IPS DF 6.9 (cell line): ENCODE measurements at places on chromosomes 4 and X.

DNA sequence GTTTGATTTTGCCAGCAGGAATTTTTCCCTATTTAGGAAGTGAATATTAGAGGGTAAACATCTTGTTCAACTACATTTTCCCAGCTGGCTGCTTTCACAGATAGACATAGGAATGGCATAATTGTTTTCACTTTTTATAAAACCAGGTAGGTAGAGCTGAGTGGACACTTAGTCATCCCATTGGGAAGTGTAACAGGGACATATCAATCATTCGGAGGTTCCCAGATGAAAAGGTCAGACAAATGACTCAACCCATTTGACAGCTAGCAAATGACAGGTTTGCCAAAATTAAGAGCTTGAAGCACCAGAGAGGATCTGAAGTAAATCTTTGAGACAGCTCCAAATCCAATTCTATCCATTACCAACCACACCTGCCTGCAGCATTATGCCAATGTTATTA lies 205.3 kb downstream of the SLC39A8 start:
- no peak for DNase-seq

DNA sequence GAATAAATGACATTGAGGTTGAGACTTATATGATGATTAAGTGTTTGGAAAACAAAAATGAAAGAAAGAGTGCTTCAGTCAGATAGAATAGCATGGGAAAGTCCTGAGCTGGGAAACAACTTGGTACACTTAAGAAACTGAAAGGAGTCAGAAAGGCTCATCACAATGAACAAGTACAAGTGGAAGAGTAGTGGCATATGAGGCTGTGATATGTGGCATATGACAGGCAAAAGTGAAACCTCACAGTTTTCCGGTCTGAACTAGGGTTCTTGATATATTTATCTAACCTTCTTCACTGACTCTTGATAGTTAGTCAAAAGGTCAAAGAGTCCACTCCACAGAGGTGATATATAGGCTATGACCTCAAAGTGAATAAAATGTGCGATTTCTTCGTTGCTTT lies 537.1 kb upstream of the CXorf51A start:
- DNase-seq: no peak

GRCh38 chr4:139584784-139585183 lies 28.8 kb upstream of the SETD7 start:
- no peak for DNase-seq

- no peak for DNase-seq
These were observed 141.9 kb downstream of the GATB start for GRCh38 chr4:151618858-151619257.

DNA sequence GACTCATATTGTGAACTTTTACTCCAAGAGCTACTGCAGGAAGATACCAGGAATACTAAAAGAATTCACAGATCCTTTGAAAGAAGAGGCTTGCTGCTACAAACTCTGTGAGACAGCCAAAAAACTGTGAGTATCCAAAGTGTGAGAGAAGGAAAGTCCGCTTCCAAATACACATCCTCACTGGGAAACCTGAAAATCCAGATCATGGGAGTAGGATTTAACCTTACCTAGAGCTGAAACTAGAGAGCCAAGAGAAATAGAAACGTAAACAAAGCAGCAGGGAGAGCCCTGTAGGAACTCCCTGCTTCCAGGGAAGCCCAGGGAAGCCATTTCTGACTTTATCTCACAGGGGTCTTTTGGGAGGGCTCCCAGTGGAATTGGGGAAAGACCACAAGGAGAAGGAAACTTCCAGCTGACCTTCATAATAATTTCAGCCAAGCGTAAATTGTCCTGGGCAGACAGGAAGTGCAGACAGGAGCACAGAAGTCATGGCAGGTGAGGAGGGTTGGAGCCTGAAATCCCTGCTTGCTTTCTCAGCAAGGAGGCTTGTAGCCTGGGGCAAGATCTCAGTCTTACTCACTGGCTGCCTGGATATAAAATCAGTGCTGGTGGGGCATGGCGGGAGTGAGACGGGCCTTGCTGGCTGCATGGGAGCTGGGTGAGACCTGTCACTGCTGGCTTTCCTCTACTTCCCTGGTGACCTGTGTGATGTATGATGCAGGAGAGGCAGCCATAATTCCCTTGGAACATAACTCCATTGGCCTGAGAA lies 26.2 kb upstream of the NFKB1 start:
- no peak for DNase-seq

- DNase-seq: no peak
These were observed 1.4 kb downstream of the DCHS2 start for GRCh38 chr4:154490234-154490582.

DNA sequence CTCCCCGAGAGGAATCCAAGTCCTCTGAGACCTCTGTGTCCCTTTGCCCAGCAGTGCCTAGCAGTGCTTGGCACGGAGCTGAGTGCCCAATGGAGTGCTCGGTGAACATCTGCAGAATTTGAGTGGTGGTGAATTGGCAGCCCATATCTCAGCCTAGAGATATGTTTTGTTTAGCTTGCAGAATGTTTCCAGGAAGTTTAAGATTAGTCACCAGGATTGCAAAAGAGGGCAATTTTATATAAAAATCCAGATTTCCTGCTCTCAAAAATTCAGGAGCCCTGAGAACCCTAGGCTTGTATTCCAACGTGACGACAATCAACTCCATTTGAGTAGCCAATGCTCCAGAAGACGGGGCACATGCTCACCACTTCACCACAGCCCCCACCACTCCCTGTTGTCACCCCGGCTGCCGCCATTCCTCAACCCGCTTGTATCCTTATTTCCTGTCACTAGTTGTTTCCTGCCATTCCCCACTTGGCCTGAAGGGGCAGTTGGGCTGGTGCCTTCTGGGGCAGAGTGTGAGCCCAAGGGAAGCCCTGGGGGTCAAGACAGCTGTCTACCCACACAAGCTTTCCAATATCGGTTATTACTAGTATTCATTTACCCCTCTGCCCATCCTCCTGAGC lies 116.9 kb downstream of the EFNB1 start:
- DNase-seq: no peak

GRCh38 chr4:53089936-53090729 lies 228.0 kb downstream of the RASL11B start:
- no peak for DNase-seq

DNA sequence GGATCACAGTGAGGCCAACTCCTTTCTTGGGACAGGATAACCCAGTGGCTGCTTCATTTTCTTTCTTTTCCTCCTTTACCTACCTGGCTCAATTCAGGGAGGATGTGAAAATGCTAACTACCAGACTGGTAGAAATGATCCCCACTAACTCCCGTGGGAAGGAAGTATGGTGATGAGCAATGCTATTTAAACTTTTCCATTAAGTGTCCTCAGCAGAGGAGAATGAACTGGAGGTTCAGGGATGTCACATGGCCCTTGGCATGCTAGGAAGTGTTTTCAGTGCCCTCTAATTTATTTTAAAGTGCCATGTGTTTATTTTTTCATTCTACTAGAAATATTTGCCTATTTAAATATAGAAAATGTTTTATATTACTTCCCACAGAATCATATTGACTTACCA lies 363.9 kb downstream of the PPP3CA start:
- DNase-seq: no peak

DNA sequence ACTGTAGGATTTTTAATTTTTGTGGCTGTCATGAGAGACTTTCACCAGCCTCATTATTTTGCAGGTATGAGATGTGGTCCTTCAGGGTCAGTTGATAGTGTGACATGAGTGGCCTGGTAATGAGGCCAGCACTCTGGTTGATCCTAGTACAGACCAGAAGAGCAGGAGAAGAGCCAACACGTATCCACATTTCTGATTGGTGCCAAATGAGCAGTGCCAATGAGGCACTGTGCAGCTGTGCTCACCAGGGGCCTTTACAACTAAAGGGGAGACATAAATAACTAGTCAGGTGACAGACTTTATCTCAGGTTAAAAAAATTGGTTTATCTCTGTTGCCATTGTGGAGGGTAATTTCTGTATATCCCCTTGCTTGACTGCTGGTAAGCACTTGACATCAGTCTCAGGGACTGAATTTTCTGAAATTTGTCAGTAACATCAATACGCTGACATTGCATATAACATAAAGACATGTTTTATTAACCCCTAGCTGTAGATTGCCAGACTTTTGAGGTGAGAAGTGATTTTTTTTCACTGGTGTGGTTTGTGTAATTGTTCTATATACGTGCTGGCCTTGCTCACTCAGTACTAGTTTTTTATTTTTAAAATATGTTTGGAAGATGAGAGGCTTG lies 101.2 kb downstream of the AFF1 start:
- no peak for DNase-seq

DNA sequence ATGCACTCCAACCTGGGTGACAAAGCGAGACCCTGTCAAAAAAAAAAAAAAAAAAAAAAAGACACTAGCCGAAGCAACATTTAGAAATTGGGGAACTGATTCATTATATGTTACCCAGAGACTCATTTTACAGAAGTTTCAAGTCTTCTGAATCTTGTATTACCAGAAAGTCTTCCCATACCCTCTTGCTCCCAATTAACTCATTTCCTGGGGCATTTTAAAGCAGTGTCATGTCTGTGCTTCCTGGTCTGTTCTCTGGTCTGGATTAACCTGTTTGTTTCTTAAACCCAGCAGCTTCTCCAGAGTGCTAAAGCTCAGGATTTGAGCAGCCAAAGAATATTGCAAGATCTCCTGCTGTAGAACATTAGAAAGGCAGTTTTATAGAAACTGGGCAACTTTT lies 43.7 kb downstream of the FRMPD3 start:
- DNase-seq: no peak

GRCh38 chr4:14520171-14520570 lies 482.1 kb upstream of the CPEB2 start:
- DNase-seq: no peak
